ENCODE measurements at places on chromosomes 5 and 9.

- no peak for DNase-seq
Measured at GRCh38 chr5:35015063-35015462, 32.7 kb downstream of the AGXT2 start.

- DNase-seq = no peak
Measured at GRCh38 chr9:33939924-33940874, 108.5 kb downstream of the UBAP2 start.

- DNase-seq = no peak
Measured at GRCh38 chr5:119378075-119378700, 22.4 kb downstream of the TNFAIP8 start.

DNA sequence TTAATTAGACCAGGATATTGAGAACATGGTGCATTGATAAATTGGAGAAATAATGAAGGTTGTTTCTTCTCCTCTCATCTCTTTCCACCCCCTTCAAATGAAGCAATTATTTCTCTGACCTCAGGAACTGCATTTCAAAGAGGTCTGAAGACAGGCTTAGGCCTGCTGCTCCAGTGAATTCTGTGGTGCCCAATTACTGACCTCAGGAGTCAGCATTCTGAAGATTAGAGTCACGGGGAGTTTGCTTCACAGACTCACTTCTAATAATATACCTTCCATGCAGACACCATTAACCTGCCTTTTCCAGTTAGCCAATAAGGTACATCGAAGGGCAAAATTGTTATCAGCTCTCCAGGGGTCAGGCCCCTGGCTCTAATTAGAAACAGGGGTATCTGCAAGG is 270.9 kb downstream of the GAS1 start:
- DNase-seq = no peak

GRCh38 chr5:127111112-127111511 is 37.8 kb upstream of the C5orf63 start:
- no peak for DNase-seq

- no peak for DNase-seq
Measured at GRCh38 chr9:36877239-36877638, 156.8 kb downstream of the PAX5 start.

GRCh38 chr5:5218396-5218795 is 78.3 kb downstream of the ADAMTS16 start:
- DNase-seq = no peak
